Ovary (tissue), 10 donors: ENCODE measurements at places on chromosomes 5 and 9.

GRCh38 chr9:36749461-36749860, 176.8 kb downstream of the MELK start:
- DNase-seq, result no peak

- no peak for DNase-seq
These were observed 41.3 kb upstream of the HAND1 start for GRCh38 chr5:154519359-154519758.

GRCh38 chr5:149036970-149037369, 25.9 kb downstream of the SH3TC2 start:
- DNase-seq, result no peak

DNA sequence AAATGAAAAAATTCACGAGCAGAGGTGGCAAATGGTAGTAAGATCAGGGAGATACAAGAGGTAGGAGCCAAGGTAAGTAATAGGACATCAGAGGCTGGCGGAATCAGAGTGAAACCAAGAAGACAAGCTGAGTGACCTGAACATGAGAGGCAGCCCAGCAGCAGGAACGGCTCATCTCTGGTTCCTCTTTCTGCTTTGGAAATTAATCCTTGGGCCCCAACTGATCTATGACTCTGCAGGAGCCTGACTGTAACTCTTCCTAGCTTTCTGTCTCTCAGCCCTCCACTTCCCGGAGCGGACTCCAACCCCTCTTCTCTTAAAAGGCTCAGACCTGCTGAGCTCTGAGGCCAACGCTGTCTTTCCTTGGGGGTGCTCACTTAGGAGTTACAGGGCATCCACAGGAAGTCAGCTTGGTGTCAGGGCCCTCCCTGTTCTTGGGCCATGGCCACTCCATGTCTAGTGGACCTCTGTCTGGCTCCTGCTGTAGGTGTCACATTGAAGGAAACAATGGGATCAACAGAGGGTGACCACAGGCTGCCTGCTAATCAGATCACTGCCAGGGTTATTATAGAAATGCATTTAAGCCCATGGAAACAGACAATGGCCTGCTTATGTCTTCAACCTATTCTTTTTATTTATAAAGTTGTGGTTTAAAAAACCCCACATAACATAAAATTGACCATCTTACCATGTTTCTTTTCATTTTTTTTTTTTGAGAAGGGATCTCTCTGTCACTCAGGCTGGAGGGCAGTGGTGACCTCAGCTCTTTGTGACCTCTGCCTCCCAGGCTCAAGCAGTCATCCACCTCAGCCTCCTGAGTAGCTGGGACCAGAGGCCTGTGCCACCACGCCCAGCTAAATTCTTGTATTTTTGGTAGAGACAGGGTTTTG, 22.5 kb upstream of the SHB start:
- no peak for DNase-seq

- DNase-seq, result no peak
These were observed 5.9 kb upstream of the CFAP90 start for GRCh38 chr5:7856855-7857254.
